ENCODE measurements at places on chromosomes 1 and 21. TPM values are rescaled to one million over a fixed set of nuclear protein-coding genes. Genes with fewer than 3 reads are reported as not detected.

Gene NUDT4B
- total RNA-seq, result 22.8 TPM

Gene KLF17
- total RNA-seq, result 7.6 TPM

Gene CFAP57
- total RNA-seq, result 22.9 TPM

Gene DYNLT4
- 4.0 TPM for total RNA-seq

Gene RCAN3
- total RNA-seq, result 7.9 TPM

Gene SGIP1
- total RNA-seq, result 48.1 TPM

Gene IER5
- 13.3 TPM for total RNA-seq

Gene CSF3R
- 4.9 TPM for total RNA-seq

Gene NBPF4
- total RNA-seq, result 2.5 TPM

Gene AXDND1
- total RNA-seq, result 58.3 TPM

Gene CHD5
- 63.1 TPM for total RNA-seq

Gene NCSTN
- 112 TPM for total RNA-seq

Gene LIN28A
- total RNA-seq, result 3.9 TPM

Gene RHCE
- 3.9 TPM for total RNA-seq

Gene S100A3
- not detected for total RNA-seq

Gene ANKRD34A
- total RNA-seq, result 0.43 TPM

Gene RRP1
- total RNA-seq, result 40.2 TPM

Gene MROH9
- total RNA-seq, result 2.8 TPM

Gene GBP7
- not detected for total RNA-seq

Gene BTBD8
- total RNA-seq, result 14.6 TPM

Gene PTPN22
- total RNA-seq, result 0.39 TPM

Gene KCND3
- 6.6 TPM for total RNA-seq

Gene FMOD
- total RNA-seq, result 5.2 TPM

Gene SLC16A4
- 5.8 TPM for total RNA-seq

Gene FAM72B
- 4.9 TPM for total RNA-seq

Gene TSPEAR
- total RNA-seq, result 0.62 TPM

Gene CFAP126
- 3.8 TPM for total RNA-seq

Gene LINGO4
- 3.1 TPM for total RNA-seq

Gene MIXL1
- total RNA-seq, result 0.39 TPM

Gene CDA
- 0.81 TPM for total RNA-seq

Gene ARL8A
- 80.8 TPM for total RNA-seq

Gene CACYBP
- total RNA-seq, result 120 TPM

Gene ILDR2
- total RNA-seq, result 172 TPM

Gene SYCP1
- total RNA-seq, result 29.8 TPM

Gene F3
- total RNA-seq, result 135 TPM

Gene MNDA
- 11.5 TPM for total RNA-seq

Gene FCRL5
- 1.6 TPM for total RNA-seq

Gene DMAP1
- 86.6 TPM for total RNA-seq

Gene AUNIP
- 14.1 TPM for total RNA-seq

Gene BATF3
- 2.5 TPM for total RNA-seq

Gene CRP
- 0.16 TPM for total RNA-seq

Gene PLA2G2C
- total RNA-seq, result 0.47 TPM

Gene PTTG1IP
- total RNA-seq, result 195 TPM

Gene ZBTB17
- total RNA-seq, result 65.8 TPM

Gene MFSD2A
- total RNA-seq, result 185 TPM

Gene KRTAP15-1
- not detected for total RNA-seq

Gene LIPI
- not detected for total RNA-seq
